ENCODE measurements at places on chromosomes 2 and 18. TPM values are rescaled to one million over a fixed set of nuclear protein-coding genes. Genes with fewer than 3 reads are reported as not detected.
A peak's percentile ranks its signal among the peaks of the same experiment; 100 is the strongest.

Gene DSEL
- total RNA-seq = 107 TPM

DNA sequence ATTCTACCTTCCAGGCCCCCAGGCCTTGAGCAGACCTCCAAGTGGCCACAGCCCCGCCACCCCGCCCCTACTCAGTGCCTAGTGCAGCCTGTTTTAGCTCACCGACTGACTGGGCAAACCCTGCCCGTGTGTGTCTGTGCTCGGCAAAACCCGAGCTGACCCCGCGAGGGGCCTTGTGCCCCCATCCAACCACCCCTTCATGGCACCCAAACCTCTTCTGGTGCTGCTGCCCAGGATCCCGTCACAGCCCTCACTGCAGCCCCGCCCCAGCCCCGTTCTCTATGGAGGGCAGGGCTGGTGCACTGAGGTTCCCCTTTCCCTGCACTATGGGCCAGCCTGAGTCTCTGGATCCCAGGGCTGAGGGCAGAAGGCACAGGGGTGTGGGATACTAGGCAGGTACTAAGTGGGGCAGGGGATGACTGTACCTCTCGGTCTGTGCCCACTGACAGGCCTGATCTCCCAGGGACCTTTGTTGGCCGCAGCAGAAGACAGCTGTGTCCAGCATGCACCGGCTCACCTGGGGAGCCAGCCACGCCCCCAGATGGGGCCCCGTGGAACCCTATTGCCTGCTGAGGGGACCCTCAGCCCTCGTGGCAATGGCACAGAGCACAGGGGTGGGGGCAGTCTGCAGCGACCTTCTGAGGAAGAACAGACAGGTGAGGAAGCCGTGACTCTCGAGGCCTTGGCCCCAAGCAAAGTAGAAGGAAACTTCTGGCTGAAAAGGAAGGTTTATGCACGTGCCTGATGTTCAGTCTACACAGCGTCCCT lies 69.9 kb upstream of the OTOS start:
- no peak for DNase-seq

Gene MEP1B
- total RNA-seq = 0.08 TPM

DNA sequence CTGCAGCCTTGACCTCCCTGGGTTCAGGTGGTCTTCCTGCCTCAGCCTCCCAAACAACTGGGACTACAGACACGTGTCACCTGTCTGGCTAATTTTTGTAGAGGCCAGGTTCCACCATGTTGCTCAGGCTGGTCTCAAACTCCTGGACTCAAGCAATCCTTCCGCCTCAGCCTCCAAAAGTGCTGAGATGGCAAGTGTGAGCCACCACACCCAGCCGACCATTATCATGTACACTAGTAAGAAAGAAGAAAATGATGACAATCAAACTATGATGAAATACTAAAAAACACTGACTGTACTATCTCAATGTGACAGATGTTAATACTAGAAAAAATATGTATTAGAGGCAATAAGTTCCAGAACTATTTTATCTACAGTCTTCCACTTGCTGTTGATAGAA lies 420.9 kb downstream of the TRIB2 start:
- no peak for DNase-seq

- DNase-seq = no peak
Measured at GRCh38 chr18:24763765-24764513, 303.5 kb downstream of the HRH4 start.

DNA sequence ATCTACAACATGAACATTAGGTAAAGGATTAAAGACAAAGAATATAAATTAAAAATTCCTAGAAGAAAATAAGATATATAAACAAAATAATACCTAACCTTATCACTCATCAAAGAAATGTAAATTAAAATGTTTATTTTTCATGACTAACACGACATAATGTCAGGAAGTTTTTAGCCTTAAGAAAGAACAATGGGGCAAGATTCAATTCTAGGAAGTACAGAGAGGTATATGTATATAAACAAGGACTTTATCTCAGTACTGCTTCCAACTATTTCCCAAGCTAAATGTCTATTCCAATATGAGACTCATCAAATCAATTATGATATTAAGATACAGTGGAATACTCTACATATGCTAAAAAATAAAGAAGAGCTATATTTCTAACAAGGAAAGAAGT lies 44.1 kb downstream of the TTC21B start:
- DNase-seq = no peak

GRCh38 chr2:124482551-124482950 lies 457.5 kb downstream of the CNTNAP5 start:
- DNase-seq = no peak

DNA sequence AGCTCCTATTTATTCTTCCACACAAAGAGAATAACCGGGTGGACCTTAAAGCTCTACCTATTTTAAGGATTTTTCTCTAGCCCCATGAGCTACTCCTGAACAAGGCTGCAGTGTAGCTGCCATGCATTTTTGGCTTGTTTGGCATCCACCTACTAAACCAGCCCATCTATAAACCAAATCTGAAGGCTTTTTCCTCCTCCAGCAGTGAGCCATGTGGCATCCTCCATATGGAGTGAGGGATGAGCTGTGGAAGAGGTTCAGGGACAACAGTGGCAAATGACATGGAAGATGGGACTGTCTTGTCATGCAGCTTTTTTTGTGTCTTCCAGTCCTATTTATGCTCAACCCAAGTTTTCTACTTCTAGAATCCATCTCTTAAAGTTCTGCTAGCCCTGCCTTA lies 100.2 kb downstream of the GALNT3 start:
- DNase-seq = no peak

DNA sequence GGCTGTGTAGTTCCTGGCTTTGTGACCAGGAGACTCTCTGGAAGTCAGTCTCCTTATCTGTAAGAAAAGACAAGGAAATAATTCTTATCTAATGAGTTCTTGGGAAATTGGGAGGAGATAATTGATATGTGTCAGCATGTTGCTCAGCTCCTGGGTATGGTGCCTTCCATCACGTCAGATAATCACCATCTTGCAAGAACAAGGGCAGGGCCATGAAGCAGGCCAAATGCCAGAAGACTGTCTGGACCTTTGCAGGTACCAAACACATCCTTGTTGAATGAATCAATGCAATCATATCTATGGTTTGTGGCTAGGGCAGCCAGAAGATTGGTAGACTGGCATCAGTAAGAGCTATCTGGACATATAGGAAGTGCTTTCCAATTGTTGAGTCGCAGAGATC lies 473.5 kb downstream of the TNS1 start:
- DNase-seq = no peak

Gene UGT1A5
- not detected for total RNA-seq

DNA sequence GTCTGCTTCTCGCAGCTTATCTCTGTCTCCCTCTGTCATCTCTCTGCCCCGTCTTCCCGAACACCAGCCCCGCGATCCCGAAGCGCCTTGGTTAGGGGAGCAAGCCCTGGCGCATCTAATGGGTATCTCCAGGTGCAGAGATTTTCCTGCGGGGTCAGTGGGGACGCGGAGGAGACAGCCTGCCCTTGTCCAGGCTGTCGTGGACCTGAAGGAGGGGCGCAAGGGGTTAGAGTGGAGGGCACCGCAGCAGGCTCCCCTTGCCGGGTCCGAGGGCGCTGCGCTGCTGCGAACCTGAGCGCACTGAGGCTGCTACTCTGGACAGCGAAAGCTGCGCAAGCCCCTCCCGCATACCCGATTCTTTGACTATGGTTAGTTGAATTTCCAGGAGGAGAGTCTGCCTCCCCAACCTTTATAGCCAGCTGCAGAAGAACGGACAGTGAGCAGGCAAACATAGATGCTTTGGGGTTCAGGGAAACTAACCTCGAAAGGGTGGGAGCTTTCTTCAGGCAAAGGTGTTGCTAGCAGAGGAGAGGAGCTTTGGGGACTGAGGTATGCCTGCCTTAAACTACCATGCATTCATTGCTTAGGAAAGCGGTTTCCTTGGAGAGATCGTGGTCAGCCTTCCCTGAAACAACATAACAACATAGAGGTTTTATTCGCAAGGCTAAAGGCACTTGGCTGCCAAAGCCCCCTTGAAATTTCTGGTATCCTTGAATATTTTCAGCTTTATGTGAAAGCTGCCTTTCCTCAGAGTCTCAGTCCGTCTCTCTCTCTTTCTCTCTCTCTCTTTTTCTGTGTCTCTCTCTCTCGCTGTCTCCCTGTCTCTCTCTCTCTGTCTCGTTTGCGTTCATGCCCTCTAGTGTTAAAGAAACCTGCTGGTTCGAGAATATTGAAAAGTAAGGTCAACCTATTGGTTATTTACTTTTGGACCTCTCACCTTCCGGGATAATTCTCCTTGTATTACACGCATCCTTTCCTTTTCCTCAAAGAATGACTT lies 1.6 kb downstream of the GALNT13 start:
- no peak for DNase-seq

Gene ITGB1BP1
- total RNA-seq = 45.9 TPM

DNA sequence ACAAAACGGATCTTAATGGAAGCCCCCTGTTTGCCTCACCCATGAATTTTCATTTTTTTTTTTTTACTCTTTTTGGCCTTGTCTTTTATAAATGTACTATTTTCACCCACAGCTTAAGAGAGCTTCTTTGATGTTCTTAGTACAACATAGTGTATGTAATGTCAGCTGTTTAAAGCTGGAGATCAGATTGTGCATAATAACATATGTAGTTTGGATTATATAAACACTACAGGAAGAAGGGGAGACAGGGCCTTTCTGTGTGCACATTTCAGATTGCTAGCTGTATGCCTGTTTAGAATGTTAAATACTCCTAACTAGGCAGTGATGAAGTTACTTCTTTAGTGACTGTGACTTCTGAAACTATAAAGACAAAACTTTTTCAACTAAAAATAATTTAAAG lies 2.1 kb upstream of the TANC1 start:
- DNase-seq = no peak

- DNase-seq = no peak
Measured at GRCh38 chr18:60027397-60027796, 127.6 kb downstream of the PMAIP1 start.

DNA sequence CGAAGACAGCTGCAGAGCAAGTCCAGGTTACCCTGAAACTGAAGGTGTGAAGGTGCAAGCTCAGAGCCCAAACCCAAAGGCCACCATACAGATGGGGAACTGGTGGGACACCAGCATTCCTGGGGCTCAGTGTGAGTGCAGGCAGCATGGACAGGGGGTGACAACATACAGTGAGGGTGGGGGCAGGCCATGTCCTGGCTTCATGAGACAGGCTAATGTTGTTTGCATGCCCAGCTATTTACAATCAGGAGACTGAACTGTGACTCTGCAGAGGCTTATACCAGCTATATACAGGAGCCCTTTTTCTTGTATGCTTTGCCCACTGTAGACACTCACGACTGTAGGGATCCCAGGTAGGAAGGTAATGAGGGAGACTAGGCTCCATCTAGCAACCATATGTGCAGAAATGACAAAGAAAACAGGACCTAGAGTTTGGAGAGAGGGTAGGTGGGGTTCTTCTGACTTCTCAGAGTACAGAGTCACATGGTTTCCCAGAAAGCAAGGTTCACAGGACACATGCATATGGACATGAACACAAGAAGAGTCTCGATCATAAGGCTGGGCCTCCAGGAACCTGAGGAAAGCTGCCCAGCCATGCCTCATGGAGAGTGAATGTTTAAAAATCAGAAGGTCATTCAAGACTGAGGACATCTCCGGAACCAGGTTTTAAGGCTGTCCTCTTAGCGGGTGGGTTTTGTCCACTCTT lies 26.4 kb downstream of the SIX3 start:
- DNase-seq = no peak

DNA sequence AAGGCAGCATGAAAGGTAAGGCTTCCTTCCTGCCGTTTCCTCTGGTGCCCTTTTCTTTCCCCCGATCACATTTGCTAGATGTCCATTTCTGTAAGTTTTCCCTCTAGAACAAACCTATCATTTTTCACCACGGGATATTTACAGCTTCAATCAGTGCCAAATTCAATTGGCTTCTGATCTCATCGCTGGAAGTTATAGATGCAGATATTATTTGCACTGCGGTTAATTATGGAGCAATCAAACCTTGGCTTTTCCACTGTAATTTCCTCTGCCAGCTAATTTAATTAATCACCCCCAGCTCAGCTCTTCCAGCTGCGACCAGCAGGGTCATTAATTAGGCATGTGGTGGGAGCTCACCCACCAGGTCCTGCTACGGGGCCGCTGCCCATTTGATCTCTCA lies 86.1 kb downstream of the GBX2 start:
- no peak for DNase-seq

DNA sequence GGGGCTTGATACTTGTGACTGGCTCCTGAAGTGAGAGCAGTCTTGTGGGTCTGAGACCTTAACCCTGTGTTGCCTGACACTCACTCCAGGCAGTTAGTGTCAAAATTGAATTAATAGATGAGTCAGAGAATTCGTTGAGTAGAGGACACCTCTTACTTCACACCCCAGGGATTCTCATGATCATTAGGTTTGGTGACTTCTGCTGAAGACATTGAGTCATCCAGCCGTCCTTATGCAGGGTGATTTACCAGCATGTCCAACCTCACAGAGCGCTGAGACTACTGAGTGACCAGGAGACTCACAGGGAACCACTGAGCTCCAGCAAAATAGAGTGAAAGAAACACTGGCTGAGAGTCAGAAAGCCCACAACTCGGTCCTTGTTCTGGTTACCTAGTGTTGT lies 36.0 kb upstream of the EVA1A start:
- no peak for DNase-seq

DNA sequence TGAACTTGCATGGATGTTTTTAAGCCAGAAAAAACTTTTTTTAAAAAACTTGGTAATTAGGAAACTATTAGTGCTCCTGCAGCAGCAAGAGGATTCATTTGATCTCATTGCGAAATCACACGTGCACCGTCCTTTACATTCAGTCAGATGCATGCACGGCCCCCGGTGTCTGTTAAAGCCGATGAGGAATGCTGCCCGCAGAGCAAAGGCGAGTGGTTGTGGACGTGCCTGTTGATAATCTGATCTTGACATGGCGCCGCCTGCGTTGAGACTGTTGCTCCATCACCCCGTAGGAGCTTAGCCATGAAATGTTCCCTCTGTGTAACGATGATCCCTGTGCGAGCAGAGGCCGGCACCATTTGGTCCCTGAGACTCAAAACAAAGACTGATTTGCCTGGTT lies 300.0 kb downstream of the GBX2 start:
- no peak for DNase-seq

- no peak for DNase-seq
Measured at GRCh38 chr2:194915485-194915884, 741.5 kb upstream of the SLC39A10 start.

DNA sequence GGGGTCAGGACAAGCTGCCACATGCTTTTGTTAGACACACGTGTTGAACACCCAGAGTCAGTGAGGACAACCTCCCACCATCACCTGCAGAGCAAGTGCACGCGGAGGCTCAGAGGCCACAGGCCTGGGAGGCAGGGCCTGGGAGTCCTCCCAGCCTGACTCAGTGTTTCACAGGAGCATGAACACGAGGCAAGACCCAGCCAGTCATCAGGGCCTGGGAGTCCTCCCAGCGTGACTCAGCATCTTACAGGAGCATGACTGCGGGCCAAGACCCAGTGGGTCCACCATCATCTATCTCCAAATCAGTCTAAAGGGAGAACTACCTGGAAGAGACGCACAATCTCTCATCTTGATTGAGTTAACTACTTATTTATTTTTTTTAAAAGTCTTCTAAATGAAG lies 112.6 kb upstream of the PXDN start:
- no peak for DNase-seq

DNA sequence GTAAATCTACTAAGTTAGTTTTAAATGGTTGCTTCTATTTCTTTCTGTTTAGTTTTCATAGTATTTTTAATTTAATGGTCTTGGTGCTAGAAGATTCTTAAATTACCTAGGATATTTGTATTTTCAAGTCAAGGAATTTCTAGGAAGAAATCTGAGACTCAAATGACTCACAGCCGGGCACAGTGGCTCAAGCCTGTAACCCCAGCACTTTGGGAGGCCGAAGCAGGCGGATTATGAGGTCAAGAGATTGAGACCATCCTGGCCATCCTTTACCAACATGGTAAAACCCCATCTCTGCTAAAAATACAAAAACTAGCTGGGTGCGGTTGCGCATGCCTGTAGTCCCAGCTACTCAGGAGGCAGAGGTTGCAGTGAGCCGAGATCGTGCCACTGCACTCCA lies 95.5 kb downstream of the C2orf74 start:
- DNase-seq = peak; percentile 34

Gene SCN9A
- total RNA-seq = 2.9 TPM

Gene KYNU
- 1.8 TPM for total RNA-seq

Data from myocyte (in vitro differentiated cells).